Posterior cingulate gyrus (tissue), 11 donors: ENCODE measurements at places on chromosomes 2 and 18.

- no peak for DNase-seq
These were observed 214.9 kb upstream of the CHST9 start for GRCh38 chr18:27400001-27400400.

GRCh38 chr18:54967786-54968185, 8.5 kb upstream of the CCDC68 start:
- DNase-seq: no peak

DNA sequence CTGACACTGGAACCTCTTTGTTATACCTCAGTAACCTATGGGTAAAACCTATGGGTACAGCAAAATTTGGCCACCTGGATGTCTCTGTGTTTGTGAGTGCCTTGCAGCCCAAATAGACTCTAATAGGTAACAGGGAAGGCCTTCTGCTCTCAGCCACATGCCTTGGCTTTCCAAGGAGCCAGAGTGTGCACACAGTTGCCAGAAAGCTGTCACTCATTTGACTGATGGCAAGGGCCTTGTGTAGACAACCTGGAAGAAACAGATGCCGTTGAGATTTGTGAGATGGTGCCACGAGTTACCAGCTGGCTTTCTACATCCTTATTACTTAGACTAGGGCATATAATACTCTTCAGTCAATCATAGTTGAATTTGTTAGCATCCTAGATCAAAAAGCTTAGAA, 90.1 kb upstream of the RAB12 start:
- no peak for DNase-seq

DNA sequence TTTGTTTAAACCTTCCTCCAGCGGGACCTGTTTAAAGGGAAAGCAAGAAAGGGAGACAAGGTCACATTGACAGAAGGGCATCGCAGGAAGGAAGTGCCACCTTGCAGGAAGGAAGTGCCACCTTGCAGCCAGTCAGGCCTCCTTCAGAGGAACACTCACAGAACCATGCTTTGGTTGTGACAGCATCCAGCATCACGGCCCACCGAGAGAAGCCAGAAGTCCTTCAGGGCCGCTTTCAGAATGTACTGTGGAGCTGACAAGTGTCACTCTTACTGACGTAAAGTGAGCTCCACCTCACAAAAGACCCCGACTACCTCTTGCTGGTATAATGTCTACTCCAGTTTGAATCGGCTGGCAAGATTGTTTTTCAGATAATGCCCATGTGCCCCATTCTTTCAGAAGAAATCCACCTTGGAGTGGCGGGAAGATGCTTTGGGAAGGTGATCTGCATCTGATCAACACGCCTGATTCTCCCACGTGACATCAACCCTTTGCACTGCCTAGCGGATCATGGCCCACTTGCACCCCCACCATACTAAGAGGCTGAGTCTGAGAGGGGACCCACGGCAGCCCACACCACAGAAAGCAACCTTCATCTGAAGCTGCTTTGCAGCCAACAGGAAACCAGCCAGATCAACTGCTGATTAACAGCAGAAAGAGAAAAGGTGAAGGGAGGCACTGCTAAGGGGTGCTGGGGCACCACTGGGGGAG, 99.8 kb downstream of the UXS1 start:
- no peak for DNase-seq

DNA sequence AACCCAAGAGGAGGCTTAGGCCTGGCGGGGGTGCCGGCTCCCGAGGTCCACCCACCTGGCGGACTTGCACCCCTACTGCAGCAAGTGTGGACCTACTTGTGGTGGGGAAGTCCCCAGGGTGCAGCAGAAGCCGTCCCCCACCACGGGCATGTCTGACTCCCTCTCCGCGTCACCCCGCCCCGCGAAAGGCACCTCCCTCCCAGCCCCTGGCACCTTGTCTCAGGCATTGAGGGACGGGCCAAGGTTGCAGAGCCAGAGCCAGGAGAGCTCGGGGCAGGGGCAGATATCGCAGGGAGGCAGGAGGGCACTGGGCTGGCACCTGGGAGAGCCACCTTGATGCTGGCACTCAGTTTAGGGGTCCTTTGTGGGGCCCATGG, 19.0 kb downstream of the CROCC2 start:
- DNase-seq: peak; percentile 63

GRCh38 chr2:65639156-65639864, 206.9 kb upstream of the SPRED2 start:
- DNase-seq: no peak

DNA sequence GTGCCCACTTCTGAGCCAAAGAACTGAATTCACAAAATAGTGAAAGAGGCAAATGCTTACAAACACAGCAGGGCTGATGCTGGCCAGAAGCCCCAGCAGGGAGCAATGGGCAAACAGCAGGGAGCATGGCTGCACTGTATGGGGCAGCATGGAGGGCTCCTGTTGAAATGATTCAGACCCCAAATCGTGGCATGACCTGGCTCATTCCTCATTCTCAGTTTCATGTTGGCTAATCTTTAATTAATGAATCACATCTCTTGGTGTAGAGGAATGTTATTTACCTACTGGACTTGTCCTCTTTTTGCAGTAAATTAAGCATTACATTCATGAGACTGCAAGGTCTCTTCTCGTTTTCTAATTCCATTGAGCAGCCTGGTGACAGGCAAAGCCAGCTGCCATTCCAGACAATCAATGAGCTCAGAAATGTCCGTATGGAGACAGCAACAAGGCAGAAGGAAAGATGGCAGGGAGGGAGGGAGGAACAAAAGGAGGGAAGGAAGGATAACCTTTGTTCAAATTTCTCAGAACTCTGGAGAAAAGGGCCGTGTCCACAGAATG, 84.9 kb upstream of the ST8SIA3 start:
- no peak for DNase-seq

GRCh38 chr18:11289248-11289647, 139.9 kb upstream of the PIEZO2 start:
- DNase-seq: no peak

GRCh38 chr18:35024965-35025364, 16.2 kb upstream of the MAPRE2 start:
- DNase-seq: no peak

DNA sequence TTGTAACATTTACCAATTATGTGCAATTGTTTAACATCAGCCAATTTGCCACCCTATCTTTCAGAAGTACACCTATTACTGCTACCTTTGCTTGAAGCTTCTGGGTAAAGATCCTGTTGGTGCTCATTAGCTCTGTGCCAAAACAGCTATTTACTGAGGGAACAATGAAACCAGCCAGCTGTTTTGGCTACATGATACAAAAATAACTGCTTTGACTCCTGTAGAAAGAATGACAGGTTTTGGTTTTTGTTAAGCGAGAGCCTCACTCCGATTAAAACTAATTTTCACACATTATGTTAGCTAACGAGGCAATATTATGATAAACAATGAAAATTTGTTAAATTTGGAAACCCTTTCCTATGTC, 907.0 kb downstream of the EPHA4 start:
- DNase-seq: no peak

GRCh38 chr2:40242315-40242714, 209.6 kb downstream of the SLC8A1 start:
- no peak for DNase-seq

DNA sequence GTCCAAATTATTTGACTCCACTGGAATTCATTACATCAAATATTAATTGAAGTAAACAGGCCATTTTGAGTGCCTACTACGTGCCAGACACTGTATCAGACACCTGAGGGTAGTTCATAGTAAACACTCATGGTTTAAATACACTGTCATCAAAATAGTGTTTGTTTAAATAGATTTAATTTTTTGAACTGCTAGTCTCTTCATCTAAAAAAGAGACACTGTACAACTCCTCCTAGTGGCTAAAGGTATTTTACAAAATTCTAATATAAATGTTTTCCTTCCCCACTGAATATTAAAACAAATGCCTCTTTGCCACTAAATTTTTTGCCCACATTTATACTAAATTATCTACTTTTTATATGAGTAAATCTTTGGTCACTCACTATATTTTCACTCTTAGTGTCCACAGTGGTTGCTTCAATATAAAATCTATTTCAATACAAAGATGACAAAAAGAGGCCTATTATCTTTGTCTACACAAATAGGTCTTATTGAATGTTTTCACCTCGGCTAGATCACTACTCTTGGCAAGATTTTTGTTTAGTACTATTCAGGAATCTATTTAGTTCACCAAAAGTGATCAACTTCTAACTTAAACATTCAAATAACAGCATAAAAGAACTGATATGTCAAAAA, 122.1 kb downstream of the TMEM247 start:
- no peak for DNase-seq

DNA sequence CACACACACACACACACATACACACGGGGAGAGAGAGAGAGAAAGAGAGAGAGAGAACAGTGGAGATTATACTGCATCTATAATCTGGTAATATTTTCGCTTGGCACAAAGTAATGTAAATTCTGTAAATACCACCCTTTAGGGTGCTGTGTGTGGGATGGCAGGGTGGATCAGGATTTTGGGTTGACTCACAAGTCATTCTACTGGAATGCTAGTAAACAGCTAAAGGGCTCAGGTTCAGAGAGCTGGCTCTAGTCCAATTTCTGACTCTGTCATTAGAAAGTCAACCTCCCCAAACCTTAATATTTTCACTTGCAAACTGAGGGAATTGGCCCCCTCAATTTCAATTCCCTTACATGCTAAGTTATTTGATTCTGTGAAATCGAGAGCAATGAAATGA, 308.3 kb downstream of the TSN start:
- DNase-seq: no peak

GRCh38 chr2:118989481-118989880, 47.5 kb downstream of the MARCO start:
- DNase-seq: no peak

DNA sequence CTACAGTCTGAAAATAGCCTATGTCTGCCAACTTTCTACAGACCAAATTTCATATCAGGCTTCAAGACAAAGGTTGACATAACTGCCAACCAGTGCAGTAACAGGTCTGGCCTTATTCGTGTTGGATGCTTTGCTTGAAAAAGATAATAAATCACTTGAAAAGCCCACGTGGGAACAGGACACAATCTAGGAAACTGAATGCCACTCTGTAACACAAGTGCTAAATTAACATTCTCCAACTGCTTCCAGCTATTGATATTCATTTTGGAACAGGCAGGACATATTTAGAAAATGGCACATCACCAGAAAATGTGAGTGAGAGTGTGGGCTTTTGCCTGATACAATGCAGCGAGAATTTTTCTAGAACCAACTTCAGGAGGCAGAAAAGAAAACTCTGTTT, 165.9 kb upstream of the CCDC150 start:
- no peak for DNase-seq

- no peak for DNase-seq
These were observed 15.5 kb downstream of the SEC11C start for GRCh38 chr18:59155153-59155552.

DNA sequence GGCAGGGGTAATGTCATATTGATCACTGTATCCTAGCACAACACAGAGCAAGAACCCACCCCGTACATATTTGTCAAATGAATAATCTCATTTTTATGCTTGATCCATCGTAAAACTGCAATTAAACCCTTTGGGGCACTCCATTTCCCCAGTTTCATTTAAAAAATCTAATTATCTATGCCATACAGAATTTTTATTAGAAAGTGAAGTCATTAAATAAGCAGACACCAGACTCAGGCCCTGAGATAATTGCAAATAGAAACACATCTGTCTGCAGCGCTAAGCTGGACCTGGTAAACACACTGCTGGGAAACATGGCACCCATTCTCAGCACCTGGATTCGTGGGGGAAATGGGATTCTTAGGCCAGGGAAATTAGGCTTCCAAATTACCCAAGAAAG, 5.1 kb downstream of the CYRIA start:
- no peak for DNase-seq

DNA sequence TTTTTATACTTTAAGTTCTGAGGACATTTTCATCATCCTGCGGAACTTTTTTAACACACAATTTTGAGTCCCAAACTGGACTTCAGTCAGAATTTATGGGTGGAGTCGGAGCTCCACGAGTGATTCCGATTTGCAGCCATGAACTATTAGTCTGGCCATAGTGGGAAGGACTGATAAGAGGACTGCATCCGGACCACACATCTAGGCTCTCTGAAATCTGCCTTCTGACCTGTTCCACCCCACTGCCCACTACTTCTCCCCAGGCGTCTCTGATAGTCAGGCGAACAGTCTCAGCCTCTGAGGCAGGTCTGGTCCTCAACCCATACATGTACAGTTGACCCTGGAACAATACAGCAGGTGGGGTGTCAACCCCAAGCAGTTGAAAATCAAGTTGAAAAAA, 5.2 kb downstream of the MRPL35 start:
- no peak for DNase-seq

DNA sequence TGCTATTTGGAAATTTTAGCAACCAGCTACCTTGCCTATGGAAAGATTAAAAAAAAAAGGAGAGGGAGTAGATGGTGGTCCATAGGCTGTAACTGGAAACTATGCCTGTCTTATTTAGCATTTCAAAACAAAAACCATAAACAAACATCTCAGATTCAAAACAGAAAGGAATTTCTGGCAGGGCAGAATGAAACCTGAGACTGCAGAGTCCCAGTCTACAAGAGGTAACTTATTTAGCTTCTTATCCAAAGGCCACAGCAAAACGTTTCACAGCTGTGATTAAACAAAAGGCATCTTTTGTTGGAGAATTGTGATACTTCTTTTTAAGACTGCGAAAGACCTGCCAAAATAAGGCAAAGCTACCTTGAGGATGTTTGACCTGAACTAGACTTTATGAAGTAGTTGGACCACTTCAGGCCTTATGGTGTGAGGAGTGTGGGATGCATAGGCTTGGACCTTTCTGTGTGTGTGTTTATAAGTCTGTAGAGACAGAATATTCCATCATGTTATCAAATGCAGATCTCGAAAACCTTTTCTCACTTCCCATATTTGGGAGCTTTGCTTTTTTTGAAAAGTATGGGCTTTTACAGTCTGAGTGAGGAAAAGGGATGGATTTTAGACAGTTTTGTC, 11.0 kb downstream of the CRIM1 start:
- no peak for DNase-seq

DNA sequence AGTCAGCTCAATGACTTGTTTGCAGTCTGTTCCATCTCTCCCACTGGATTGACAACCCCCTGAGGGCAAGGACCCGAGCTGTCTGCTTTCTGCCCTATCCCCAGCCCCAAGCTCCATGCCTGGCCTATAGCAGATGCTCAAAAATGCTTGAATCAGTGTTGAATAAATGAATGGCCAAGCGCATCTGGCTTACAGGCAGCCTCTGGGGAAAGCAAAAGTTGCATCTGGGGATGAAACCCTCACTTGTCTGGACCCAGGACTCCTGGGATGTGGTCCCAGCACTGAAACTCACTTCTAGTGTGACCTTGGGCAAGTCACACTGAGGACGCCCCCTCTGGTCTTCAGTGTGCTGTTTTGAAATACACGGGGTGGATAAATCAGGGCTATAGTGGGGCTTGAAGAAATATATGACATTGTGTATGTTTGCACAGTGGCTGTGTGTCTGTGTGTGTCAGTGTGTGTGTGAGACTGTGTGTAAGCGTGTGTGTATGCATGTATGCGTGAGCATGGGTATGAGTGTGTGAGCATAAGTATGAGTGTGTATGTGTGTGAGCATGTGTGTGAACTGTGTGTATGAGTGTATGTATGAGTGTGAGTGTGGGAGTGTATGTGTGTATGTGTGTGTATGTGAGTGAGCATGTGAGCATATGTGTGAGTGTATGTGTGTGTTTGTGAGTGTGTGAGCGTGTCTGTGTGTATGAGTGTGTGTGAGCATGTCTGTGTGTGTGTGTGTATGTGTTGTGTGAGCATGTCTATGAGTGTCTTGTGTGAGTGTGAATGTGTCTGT, 27.8 kb upstream of the TNS1 start:
- no peak for DNase-seq

GRCh38 chr2:85485815-85486214, 53.2 kb upstream of the MAT2A start:
- no peak for DNase-seq
